H7 (cell line): ENCODE measurements at places on chromosomes 12 and 14.
A peak's percentile ranks its signal among the peaks of the same experiment; 100 is the strongest.

GRCh38 chr14:30256627-30257026 lies 302.3 kb upstream of the G2E3 start:
- no peak for DNase-seq

DNA sequence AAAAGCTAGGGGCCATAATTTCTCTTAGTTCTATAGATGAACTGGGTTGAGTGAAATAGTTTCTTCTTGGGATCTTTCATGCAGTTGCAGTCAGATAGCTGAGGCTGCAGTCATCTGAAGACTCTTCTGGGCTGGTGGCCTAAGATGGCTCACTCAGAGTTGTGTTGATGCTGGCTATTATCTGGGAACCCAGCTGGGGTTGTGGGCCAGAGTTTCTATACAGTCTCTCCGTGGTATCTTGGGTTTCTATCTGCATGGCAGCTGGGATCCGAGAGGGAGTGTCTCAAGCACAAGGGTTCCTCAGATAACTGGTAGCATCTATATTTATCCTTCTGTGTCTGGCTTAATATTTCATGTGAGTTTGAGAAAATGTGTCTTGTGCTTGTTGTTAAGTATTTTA lies 21.1 kb downstream of the AVPR1A start:
- no peak for DNase-seq

DNA sequence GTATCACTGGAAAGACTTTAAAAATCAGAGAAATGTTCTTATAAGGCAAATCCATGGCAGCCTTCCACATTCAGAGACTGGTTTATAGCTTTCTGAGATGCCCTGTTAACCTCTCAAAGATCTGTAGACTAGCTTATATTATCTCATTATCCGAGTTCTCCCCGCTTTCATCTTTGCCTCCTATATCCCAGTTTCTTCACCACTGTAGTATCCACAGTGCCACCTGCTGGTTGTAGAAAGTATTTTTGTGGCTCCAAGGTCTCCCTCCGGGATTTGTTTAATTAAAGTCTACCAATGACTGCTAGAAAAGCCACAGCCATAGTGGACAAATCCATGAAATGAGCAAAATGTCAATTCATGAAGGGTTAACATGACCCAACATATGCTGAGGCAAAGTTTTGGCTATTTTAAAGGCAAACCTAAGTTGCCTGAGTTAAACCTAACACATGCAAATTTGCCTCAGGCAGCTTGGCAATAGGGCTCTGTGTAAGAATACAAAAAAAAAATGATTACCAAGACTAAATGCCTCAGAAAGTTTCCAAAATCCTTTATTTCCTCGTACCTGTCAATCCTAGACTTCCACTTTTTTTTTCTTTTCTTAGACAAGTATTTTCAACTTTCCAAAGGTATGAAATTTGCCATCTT lies 218.8 kb upstream of the BMP4 start:
- peak; percentile 53 for DNase-seq

- no peak for DNase-seq
Measured at GRCh38 chr12:124698211-124698997, 131.0 kb upstream of the NCOR2 start.

DNA sequence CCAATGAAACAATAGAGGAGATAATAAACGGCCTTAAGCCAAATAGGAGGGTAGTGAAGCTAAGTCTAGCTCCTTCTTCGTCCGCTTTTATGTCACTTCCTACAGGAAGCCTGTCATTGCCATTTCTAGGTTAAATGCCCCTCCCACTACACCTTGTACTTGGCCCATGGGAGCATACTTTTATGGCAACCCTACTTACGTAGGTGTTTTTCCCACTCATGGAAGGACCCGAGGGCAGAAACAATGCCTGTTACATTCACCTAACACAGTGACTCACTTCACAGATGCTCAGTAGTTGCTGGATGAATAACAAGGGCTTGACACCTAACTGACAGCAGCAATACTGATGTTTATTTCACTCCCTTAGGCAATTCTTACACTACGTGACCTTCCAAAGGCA lies 44.5 kb downstream of the ALKBH1 start:
- DNase-seq, result no peak

DNA sequence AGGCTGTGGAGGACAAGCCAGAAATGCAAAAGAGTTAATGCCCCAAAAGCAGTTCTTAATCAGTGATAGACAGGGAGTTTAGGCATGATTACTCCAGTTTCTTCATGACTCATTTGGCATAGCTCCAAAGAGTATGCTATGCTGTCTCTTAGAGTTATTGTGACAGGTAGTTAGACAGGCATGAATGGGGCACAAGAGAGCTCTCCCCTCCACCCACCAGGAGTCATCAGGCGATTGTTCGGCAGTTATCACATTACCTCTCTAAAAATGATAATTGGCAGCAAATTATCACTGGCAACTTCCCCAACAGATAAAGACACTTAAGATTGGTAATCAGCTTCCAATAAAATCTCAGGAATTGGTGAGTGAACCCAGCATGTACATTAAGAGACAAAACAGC lies 320.1 kb downstream of the DAD1 start:
- no peak for DNase-seq

GRCh38 chr12:70719672-70720420 lies 82.6 kb upstream of the PTPRB start:
- DNase-seq, result peak; percentile 16

DNA sequence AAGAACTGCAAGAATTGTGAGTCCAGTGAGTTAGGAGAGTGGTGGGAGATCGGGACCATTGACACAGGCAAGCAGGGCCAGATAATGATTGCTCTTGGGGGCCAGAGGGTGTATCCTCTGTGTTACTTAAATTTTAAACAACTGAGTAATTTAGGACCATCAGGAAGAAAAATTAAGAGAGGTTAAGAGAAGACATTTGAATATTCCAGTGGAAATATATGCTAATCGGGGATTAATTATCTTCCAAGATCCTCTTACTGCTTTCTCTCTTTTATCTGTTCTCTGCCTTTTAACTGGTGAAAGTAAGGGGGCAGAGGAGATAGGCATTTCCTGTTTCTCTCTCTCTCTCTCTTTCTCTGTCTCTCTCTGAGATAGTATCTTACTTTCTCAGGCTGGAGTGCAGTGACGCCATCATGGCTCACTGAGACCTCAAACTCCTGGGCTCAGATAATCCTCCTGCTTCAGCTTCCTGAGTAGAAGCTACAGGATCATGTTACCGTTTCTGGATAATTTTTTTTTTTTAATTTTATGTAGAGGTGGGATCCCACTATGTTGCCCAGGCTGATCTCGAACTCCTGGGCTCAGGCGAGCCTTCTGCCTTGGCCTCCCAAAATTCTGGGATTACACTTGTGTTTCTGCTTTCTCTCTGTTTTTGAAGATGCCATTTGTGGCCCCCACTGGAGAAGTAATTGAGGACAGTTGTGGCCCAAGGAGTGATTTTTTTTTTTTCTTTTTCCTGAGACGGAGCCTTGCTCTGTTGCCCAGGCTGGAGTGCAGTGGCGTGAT lies 85.1 kb downstream of the DIP2B start:
- DNase-seq, result no peak

GRCh38 chr12:79944565-79944964 lies 9.7 kb upstream of the PPP1R12A start:
- no peak for DNase-seq

DNA sequence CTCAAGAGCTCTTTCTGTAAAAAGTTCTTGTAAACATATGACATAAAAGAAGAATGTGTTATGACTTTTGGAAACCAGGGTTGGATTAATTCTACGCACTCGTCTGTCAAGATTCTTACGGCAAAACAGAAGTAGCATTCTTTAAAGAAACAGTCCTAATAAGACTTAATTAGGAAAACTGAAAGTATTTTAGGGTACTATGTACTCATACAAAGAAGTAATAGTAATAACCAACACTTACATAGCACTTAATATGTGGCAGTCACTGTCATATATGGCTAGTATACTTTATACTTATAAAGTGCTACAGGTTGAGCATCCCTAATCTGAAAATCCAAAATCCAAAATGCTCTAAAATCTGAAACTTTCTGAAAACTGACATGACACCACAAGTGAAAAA lies 72.9 kb upstream of the ST8SIA1 start:
- no peak for DNase-seq

DNA sequence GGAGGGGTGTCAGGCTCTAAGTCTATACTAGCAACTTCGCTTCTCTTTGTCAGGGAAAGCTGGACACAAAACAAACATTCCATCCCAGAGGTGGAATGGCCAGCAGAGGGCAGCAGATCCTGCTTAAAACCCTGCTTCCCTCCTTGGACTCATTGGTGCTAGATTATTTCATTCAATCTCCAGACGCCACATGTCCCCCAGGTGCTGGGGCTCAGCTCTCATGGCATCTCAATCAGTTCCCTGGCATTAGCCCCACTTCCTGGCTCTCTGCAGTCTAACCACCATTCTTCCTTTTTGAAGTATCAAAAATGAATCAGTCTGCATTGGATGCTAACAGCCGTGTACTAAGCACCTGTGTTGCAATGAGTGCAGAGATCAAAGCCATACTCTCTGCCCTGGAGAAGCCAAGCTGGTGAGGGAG lies 8.1 kb upstream of the PPP1R1A start:
- peak; percentile 73 for DNase-seq

DNA sequence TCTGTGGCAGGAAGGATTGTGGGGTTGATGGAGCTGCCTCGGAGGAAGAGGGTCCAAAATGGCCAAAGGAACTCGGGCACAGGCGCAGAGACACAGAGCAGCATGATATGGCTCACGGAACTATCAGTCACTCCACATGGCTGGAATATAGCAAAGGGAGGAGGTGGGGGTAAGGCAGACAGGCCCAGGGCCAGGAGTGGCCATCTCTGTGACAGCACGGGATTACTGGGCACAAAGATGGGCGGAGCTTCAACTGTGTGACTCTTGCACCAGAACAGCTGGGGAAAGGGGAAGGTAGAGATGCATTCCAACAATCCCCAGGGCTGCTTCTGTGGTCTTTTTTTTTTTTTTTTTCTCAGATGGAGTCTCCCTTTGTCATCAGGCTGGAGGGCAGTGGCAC lies 24.8 kb upstream of the EML1 start:
- peak; percentile 52 for DNase-seq
